ENCODE measurements at places on chromosomes 2 and 18. TPM values are rescaled to one million over a fixed set of nuclear protein-coding genes. Genes with fewer than 3 reads are reported as not detected.

DNA sequence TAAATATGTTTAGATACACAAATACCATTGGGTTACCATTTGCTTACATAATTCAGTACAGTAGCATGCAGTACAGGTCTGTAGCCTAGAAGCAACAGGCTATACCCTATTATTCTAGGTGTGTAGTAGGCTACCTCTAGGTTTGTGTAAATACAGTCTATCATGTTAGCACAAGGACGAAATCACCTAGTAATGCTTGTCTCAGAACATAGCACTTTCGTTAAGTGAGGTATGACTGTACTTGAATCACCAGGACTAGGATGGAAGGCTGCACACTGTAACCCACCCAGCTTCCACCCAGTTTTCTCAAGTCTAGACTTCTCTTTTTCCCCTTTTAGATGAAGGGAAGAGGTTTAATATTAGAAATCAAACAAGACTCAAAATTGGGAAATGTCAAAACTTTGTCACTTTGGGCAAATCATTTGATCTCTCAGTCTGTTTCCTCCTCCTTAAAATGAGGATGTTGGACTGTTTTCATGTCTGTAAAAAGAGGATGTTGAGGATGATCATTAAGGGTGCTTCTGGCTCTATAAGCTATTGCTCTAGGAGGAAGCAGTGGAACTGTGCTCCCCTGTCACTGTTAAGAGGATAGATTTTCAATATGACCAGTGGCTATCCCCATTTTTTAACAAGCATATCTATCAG is 3.7 kb upstream of the SOCS6 start:
- no peak overlapping the region for H3K4me3 ChIP-seq
- no peaks in the 10 kb centered on the region for H3K36me3 ChIP-seq
- DNase-seq, result no peak
- H3K27me3 ChIP-seq, result no peaks in the 10 kb centered on the region

TMEFF2 gene
- 0.12 TPM for total RNA-seq

LRATD1 gene
- 2.1 TPM for total RNA-seq

- peak overlapping the region; percentile 41 for H3K4me3 ChIP-seq
- H3K4me1 ChIP-seq, result no peaks in the 10 kb centered on the region
- DNase-seq, result no peak
- H3K27me3 ChIP-seq, result no peaks in the 10 kb centered on the region
Observed at GRCh38 chr2:230417436-230417835, 1.4 kb downstream of the SP100 start.

ECEL1 gene
- total RNA-seq, result 7.2 TPM

DNA sequence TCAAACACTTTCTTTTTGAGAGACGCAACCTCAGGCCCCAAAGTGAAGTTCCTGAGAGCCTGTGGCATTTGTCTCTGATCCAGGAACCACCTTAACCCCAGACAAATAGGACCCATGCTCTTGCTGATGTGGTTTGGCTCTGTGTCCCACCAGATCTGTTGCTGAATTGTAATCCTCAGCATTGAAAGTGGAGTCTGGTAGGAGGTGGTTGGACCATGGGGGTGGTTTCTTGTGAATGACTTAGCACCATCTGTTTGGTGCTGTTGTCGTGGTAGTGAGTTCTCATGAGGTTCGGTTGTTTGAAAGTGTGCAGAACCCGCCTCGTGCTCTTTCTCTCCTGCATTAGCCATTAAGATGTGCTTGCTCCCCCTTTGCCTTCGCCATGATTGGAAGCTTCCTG is 252.6 kb downstream of the FAM210A start:
- H3K36me3 ChIP-seq, result no peaks in the 10 kb centered on the region
- H3K4me1 ChIP-seq, result peaks cover 4% of the 10 kb centered on the region
- no peaks in the 10 kb centered on the region for H3K27me3 ChIP-seq
- no peak overlapping the region for H3K4me3 ChIP-seq
- no peak overlapping the region for H3K27ac ChIP-seq

DNA sequence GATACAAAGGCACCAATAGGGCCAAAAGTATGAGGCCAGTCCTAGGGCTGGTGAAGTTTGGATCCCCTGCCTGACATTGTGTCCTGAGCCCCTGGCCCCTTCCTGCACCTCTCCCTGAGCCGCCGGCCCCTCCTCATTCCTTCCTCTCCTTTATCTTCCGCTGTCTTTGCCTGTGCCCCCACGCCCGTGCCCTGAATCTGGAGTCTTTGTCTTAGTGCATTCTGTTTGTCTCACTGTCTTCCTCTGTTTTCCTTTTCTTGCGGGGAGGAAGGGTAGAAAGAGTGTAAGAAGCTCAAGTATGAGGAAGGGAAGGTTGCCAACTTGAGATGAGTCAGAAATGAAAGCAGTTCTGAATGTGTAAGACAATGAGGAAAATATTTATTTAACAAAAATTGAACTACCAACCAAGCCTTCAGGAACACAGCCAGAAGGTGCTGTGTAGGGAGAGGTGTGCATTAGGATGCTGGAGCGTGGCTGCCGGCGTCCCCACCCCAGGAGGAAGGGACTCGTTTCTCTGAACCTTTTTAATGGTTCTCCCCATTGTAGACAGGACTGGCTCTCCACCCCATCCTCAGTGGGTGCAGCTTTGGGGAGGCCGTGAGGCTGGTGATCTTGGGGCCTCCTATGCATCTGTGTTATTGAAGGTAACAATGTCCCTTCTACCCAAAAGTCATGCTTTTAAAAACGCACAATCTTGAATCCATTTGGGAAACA is 133.1 kb downstream of the NEDD4L start:
- no peaks in the 10 kb centered on the region for H3K36me3 ChIP-seq
- no peak overlapping the region for H3K27ac ChIP-seq
- no peaks in the 10 kb centered on the region for H3K4me1 ChIP-seq
- no peak overlapping the region for H3K4me3 ChIP-seq
- H3K27me3 ChIP-seq, result no peaks in the 10 kb centered on the region

- H3K4me3 ChIP-seq, result no peak overlapping the region
- no peaks in the 10 kb centered on the region for H3K4me1 ChIP-seq
- no peak for DNase-seq
- peaks cover 4% of the 10 kb centered on the region for H3K36me3 ChIP-seq
Observed at GRCh38 chr2:8882094-8882493, 44.7 kb upstream of the KIDINS220 start.

- no peaks in the 10 kb centered on the region for H3K4me1 ChIP-seq
- no peak overlapping the region for H3K4me3 ChIP-seq
- H3K27ac ChIP-seq, result no peak overlapping the region
- H3K27me3 ChIP-seq, result no peaks in the 10 kb centered on the region
Observed at GRCh38 chr2:24015562-24016375, 5.9 kb downstream of the MFSD2B start.

- no peak for DNase-seq
- no peaks in the 10 kb centered on the region for H3K27me3 ChIP-seq
- H3K4me3 ChIP-seq, result no peak overlapping the region
Observed at GRCh38 chr2:65765376-65765775, 333.0 kb upstream of the SPRED2 start.

- H3K27ac ChIP-seq, result no peak overlapping the region
- H3K4me3 ChIP-seq, result no peak overlapping the region
- DNase-seq, result no peak
- no peaks in the 10 kb centered on the region for H3K4me1 ChIP-seq
- no peaks in the 10 kb centered on the region for H3K36me3 ChIP-seq
Observed at GRCh38 chr2:225493420-225494099, 94.0 kb downstream of the NYAP2 start.

ANKRD23 gene
- total RNA-seq, result 4.6 TPM

NTSR2 gene
- not detected for total RNA-seq

GKN1 gene
- total RNA-seq, result not detected

DNA sequence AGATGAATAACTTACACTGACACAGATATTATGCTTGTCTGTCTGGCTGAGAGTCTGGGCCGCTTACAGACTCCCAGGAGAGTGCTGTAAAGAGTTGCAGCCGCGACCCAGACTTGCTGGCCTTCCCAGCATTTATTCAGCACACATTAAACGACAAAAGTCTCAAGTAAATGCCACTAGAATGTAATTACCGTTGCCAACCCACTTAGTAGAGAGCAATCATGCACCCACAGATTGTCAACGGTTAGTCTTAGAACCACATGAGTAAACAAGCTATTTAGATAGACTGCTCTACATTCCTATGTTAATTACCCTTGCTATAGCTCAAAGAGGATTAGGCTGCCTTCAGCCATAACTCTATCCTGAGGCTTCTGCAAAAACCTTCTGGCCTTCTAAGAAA is 47.8 kb upstream of the C2orf74 start:
- no peak for DNase-seq
- no peak overlapping the region for H3K4me3 ChIP-seq
- H3K36me3 ChIP-seq, result no peaks in the 10 kb centered on the region
- H3K27ac ChIP-seq, result no peak overlapping the region
- H3K4me1 ChIP-seq, result no peaks in the 10 kb centered on the region

DNA sequence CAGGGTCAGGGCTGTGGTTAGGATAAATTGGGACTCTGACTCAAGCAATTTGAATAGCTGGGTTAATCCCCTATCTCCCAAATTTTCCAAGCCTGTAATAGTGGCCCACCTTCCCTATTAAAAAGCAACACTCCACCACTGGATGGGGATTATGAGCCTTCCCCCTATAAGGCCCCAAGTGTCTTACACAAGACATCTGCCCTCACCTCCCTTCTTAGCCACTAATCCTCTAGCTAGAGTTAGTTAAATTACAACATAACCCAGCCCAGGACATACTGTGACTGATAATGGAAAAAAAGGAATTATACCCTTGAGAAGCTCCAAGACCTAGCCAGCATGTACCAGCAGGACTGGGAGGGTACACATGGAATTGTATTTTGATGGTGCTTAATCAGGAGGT is 190.4 kb downstream of the NRP2 start:
- H3K4me1 ChIP-seq, result no peaks in the 10 kb centered on the region
- no peak for DNase-seq
- no peak overlapping the region for H3K4me3 ChIP-seq
- H3K27ac ChIP-seq, result no peak overlapping the region

- no peaks in the 10 kb centered on the region for H3K27me3 ChIP-seq
- DNase-seq, result no peak
- H3K4me1 ChIP-seq, result no peaks in the 10 kb centered on the region
Observed at GRCh38 chr2:223590964-223591363, 11.2 kb downstream of the SCG2 start.

OR6B2 gene
- total RNA-seq, result not detected

GRCh38 chr2:33437297-33437696 is 39.2 kb upstream of the RASGRP3 start:
- no peaks in the 10 kb centered on the region for H3K27me3 ChIP-seq
- H3K27ac ChIP-seq, result no peak overlapping the region
- H3K4me1 ChIP-seq, result no peaks in the 10 kb centered on the region
- no peaks in the 10 kb centered on the region for H3K36me3 ChIP-seq
- DNase-seq, result no peak

GRCh38 chr18:10304853-10305252 is 149.6 kb upstream of the APCDD1 start:
- no peaks in the 10 kb centered on the region for H3K36me3 ChIP-seq
- H3K27me3 ChIP-seq, result no peaks in the 10 kb centered on the region
- H3K4me1 ChIP-seq, result no peaks in the 10 kb centered on the region
- no peak overlapping the region for H3K27ac ChIP-seq

DNA sequence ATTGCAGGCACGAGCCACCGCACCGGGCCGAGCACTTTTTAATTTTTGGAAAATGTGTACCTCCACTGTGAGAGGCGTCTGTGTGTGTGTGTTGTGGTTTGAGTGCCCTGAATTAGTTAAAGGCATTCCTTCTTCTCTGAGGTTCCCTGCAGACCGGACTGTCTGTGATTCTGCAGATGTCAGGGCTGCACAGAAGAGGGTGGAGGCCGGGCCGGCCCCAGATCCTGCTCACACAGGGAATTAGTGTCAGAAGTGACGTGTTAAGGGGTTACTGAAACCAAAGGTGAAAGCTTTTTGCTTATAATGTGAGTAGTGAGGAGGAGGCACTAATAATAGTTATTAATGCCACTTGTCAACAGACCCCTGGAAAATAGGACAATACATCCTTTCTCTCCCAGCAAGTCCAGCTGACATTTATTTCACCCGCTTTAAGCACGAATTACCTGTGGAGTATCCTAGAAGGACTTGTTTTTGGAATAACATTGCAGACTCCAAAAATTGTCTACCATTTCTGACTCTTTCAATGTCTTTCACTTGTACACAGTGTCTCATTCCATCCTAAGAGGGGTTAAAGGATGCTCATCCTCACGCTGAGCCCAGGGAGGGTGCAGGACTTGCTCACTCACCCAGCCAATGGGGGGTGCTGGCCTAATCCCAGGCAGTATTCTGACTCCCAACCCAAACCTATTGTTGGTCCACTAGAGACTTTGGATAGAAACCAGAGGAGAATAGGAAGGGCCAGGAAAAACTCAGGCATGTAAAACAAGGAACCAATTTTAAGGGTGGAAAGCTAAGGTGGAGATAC is 16.2 kb downstream of the ARHGAP25 start:
- no peak overlapping the region for H3K4me3 ChIP-seq
- no peak overlapping the region for H3K27ac ChIP-seq
- no peak for DNase-seq
- H3K27me3 ChIP-seq, result no peaks in the 10 kb centered on the region

GKN2 gene
- total RNA-seq, result not detected

- no peak overlapping the region for H3K4me3 ChIP-seq
- H3K27me3 ChIP-seq, result no peaks in the 10 kb centered on the region
- no peaks in the 10 kb centered on the region for H3K4me1 ChIP-seq
- H3K27ac ChIP-seq, result no peak overlapping the region
- H3K36me3 ChIP-seq, result no peaks in the 10 kb centered on the region
Observed at GRCh38 chr2:132676999-132677398, 7.0 kb upstream of the LYPD1 start.

KDM3A gene
- total RNA-seq, result 44.9 TPM

GALR1 gene
- not detected for total RNA-seq

KLHL14 gene
- 0.36 TPM for total RNA-seq

- no peaks in the 10 kb centered on the region for H3K27me3 ChIP-seq
- DNase-seq, result no peak
- H3K4me1 ChIP-seq, result no peaks in the 10 kb centered on the region
- no peaks in the 10 kb centered on the region for H3K36me3 ChIP-seq
Observed at GRCh38 chr18:60191926-60192325, 180.6 kb downstream of the MC4R start.

DNA sequence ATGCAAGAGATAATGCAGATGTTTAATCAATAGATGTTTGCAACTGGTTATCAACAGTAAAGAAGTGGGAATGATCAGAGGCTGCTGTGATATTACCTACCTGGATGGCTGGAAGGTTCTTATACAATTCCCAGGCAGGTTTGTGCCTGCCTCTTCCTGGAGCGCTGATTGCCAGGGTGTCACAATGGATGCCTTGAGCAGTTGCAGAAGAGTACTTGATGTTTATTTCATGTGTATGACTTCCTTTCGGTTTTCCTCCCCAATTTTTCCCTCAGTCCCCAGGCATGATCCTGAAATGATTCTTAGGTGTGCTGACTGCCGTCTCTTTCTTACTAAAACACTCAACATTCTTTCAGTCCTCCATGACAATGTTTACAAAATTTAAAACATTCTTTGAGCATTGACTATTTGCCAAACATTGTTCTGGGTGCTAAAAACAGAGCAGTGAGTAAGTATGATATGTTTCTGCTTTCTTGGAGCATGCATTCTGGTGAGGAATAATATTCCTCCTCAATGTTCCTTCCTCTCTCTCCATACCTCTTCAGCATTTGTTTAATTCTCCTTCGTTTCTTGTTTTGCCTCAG is 416.6 kb upstream of the TRIB2 start:
- H3K36me3 ChIP-seq, result no peaks in the 10 kb centered on the region
- DNase-seq, result no peak
- peaks cover 4% of the 10 kb centered on the region for H3K4me1 ChIP-seq
- no peaks in the 10 kb centered on the region for H3K27me3 ChIP-seq
- H3K4me3 ChIP-seq, result no peak overlapping the region

GCA gene
- total RNA-seq, result 32.5 TPM

GRCh38 chr2:7844414-7844965 is 837.4 kb upstream of the ID2 start:
- no peak overlapping the region for H3K27ac ChIP-seq
- H3K27me3 ChIP-seq, result no peaks in the 10 kb centered on the region
- no peak overlapping the region for H3K4me3 ChIP-seq

- H3K27ac ChIP-seq, result no peak overlapping the region
- H3K4me1 ChIP-seq, result no peaks in the 10 kb centered on the region
- no peaks in the 10 kb centered on the region for H3K36me3 ChIP-seq
- H3K4me3 ChIP-seq, result no peak overlapping the region
- H3K27me3 ChIP-seq, result no peaks in the 10 kb centered on the region
- DNase-seq, result no peak
Observed at GRCh38 chr2:218708086-218708485, 2.5 kb upstream of the TTLL4 start.

Measured in aorta (tissue), 5 donors.